ENCODE measurements at places on chromosomes 3 and 15. TPM values are rescaled to one million over a fixed set of nuclear protein-coding genes. Genes with fewer than 3 reads are reported as not detected.

The COPG1 gene
- 89.5 TPM for total RNA-seq

The LRRC31 gene
- total RNA-seq, result not detected

GRCh38 chr15:76865548-76865991 is 39.6 kb downstream of the SCAPER start:
- DNase-seq, result no peak

GRCh38 chr3:143123353-143123984 is 3.9 kb downstream of the CHST2 start:
- no peak for DNase-seq

GRCh38 chr3:134685929-134686802 is 35.3 kb upstream of the KY start:
- peak; percentile 44 for DNase-seq

The CCDC66 gene
- 26.0 TPM for total RNA-seq

The GPD1L gene
- total RNA-seq, result 5.4 TPM

The AHSG gene
- not detected for total RNA-seq

DNA sequence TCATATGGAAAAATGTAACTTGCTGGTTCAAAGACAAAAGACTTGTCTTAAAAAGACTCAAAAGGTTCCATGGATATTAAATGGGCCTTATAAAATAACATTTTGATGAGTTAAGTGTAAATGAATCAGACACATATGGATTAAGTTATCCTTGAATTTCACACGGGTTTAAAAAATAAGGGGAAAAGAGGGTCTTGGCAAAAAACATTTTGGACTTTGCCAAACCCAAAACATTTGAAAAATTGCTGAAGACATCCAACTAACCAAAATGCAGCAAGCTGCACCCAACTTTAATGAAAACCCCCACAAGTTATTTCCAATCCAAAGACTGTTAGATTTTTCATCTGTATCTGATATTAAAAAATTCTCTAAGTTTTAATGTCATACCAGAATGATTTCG is 200.7 kb downstream of the MEIS2 start:
- DNase-seq, result no peak

GRCh38 chr3:126119976-126120375 is 36.1 kb upstream of the SLC41A3 start:
- no peak for DNase-seq
